ENCODE measurements at places on chromosomes 5 and 9. TPM values are rescaled to one million over a fixed set of nuclear protein-coding genes. Genes with fewer than 3 reads are reported as not detected.

DNA sequence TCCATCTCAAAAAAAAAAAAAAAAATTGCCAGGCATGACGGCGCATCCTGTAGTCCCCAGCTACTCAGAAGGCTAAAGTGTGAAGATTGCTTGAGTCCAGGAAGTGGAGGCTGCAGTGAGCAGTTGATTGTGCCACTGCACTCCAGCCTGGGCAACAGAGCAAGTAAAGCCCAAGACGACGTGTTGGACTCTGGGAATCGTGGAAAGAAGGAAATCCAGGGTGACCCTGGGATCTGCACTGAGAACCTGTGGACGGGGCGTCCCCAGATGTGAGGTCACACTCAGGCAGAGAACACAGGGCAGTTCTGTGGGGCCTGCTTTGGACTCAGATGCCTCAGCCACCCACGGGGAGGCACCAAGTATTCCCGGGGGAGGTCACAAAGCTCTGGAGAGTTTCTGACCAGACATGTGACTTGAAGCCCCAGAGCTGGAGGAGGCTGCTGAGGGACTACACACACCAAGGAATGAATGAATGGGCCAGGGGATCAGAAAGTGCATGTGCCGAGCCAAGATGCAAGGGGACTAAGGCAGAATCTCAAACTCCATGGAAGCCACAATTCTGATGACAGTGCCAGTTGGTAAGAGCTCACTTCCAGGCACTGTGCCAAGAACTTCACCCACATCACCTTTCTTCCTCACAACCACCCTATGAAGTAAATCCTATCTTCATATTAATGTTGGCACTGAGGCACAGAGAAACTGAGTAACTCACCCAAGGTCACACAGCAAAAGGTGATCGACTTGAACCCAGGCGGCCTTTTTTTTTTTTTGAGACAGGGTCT, 12.9 kb downstream of the DYNC2I2 start:
- DNase-seq: no peak

- DNase-seq: peak; percentile 9
These were observed 482.6 kb downstream of the ZNF608 start for GRCh38 chr5:124263680-124264491.

- DNase-seq: peak; percentile 7
These were observed 12.9 kb downstream of the PHYHD1 start for GRCh38 chr9:128933731-128934130.

- no peak for DNase-seq
These were observed 207.7 kb downstream of the MEF2C start for GRCh38 chr5:88675168-88675707.

DNA sequence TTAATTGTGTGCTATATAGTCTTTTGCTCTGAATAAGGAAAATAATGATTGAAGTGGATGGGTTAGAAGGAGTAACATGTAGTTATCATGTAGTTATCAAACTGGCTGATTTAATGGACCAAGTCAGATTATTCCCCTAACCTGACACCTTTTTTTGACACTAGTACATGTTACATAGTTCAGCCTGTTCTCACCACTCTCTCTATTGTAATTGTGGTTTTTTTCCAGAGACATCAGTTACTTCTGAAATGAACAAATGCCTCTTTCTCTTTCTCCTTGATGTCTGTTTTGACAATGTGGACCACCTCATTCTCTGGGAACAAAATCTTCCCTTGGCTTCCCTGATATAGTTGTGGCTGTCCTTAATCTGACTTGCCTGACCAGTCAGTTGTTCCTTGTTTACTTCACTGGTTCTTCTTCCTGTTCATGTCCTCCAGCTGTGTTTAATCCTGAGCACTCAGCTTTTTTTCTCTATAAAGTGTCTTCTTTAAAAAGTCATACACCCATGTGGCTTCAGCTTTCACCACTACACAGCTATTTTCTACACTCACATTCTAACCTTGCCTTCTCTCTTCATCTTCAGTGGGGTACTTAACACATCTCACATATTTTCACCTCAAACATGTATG, 243.4 kb downstream of the ARRDC3 start:
- no peak for DNase-seq

Gene SPINK4
- not detected for total RNA-seq
